ENCODE measurements at places on chromosomes 7 and 10.

DNA sequence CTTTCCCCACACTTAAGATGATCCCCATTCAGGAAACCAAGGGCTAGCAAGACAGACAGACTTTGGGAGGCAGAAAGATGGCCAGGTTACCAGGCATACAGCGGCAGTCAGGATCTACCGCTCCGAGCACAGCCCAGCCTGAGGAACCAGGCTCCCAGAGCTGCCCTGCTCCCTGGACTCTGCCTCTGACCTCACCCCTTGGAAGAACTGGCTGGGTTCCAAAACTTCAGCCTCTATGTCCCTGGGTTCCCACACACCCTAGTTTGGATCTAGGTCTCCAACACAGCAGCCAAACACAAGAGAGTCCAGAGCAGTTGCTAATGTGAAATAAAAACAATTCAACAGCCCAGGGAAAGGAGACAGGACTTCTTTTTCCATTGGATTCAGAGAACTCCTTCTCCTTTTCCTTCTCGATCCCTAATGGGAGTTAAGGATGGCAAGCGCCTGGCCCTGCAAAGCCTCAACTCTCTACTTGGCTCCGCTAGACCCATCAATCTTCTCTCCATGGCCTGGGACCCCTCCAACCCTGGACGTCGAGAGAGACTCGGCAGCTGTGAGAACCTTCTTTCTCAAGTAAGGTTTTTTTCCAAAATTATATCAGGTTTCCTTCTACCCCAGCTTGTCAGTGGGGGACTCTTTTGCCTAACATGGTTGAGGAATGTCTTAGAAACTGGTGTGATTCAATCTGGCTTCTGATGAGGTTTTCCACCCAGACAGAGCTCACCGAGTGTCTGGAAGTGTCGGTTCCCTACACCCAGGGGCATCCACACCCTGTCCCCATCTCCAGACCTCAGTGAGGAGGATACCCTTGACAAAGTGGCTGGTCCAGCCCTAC lies 219.6 kb downstream of the KCNMA1 start:
- DNase-seq: no peak

DNA sequence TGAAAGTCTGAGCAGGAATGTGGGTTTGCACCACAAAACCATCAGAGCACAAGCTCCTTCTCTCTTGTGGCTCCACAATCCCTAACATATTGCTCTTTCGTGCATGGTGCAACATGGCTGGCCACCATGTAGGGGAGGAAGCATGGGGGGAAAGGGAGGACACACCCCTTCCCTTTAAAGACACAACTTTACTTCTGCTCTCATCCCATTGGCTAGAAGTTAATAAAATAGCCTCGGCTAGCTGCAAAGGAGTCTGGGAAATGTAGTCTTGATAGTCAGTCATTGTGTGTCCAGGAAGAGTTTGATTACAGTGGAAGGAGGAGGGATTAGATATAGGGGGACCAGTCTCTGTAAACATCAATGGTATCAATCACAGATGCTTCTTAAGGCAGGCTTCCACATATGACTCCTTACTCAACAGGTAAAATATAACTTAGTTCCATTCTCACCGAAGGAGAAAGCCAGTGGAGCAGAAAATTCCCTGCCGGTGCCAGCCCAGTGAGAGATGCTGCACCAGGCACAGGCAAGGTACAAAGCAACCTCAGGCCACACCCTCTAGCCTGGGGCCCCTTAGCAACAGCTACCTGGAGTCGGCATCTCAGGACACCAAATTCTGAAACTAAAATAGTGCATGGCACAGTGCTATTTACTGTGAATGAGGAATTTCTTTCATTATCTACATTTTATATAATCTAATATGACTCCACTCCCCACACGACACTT lies 124.7 kb upstream of the CTBP2 start:
- no peak for DNase-seq

- DNase-seq: no peak
Observed at GRCh38 chr7:72053292-72053691, 358.8 kb downstream of the CALN1 start.

DNA sequence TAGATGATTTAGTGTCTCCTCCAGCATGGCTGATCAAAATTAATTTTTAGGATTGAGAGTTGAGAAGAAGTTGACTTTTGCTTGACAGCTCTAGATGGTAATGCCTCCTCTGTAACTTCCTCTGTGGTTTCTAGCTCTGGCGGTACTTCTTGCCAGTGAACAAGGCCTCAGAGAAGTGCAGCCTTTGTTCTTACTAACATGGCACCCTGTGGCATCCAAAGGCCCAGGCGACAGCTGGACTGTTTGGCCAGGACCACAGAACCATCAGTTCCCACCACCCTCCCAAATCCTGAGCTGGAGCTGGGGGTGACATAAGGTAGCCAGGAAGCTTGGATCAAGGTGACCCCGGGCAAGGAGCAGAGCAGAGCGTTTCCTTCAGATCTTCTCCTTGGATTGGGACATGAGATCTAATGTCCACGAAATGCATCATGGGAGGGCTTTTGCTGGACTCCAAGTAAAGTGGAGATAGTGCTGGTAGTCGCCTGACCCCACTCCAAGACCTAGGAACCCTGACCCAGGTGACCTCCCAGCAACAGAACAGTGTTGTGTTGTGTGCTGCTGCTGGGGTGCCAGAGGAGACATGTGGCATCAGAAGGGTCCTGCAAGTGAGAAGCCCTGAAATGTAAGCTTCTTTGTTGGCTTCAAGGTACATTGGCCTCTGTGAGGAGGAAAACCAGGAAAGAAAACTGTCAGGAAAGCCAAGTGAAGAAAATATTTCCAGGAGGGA lies 41.8 kb downstream of the APBB1IP start:
- no peak for DNase-seq
